Breast epithelium (tissue), 4 donors: ENCODE measurements at places on chromosomes 11 and 22.

DNA sequence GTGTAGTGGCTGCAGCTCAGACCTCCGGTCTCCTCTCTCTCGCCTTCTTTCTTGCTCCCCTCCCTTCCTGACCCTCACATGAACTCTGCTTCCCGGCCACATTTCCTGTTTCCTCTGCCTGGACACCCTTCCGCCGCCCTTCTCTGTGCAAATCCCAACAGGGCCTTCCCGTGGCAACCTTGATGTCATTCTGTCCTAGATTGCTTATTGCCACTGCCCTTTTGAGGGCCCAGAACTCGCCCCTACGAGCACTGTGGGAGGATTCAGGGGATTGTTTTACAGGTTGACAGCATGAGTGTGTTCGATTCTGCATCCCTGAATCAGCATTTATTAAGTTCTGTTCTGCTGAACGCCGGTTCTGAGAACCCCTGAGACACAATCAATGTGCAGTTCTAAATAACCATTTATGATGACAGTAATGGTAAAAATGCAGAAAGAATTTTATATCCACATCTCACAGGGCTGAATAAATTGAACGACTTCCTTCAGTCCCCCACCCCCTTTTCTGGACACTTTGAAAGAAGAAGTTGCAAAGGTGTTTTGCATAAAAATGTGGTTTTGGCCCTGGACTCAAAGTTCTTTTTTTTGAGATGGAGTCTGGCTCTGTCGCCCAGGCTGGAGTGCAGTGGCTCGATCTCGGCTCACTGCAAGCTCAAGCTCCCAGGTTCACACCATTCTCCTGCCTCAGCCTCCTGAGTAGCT lies 6.4 kb downstream of the BATF2 start:
- DNase-seq: no peak

- no peak for DNase-seq
Measured at GRCh38 chr22:49446145-49446758, 381.4 kb downstream of the BRD1 start.

- no peak for DNase-seq
Measured at GRCh38 chr11:112348480-112349029, 87.9 kb upstream of the PLET1 start.

- DNase-seq: no peak
Measured at GRCh38 chr11:70306586-70307033, 36.1 kb downstream of the PPFIA1 start.

- DNase-seq: no peak
Measured at GRCh38 chr11:68028802-68029545, 1.5 kb upstream of the NDUFS8 start.

DNA sequence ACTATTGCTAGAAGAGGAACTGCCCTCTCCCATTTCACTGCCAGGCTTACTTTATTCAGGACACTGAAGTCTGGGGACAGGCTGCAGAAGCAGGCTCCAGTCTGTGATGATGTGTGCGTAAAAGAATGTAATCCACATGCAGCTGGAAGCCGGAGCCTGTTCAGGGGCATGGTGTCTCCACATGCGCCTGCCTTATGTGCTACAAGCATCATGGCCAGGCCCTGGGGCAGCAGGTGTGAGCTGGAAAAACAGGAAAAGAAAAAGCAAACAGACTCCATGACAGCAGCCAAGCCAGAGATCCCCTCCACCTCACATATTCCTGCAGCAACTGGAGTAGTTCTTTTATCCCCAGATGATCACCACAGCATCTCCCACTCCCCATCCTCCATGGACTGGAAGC lies 33.4 kb downstream of the ARFGAP2 start:
- peak; percentile 83 for DNase-seq

DNA sequence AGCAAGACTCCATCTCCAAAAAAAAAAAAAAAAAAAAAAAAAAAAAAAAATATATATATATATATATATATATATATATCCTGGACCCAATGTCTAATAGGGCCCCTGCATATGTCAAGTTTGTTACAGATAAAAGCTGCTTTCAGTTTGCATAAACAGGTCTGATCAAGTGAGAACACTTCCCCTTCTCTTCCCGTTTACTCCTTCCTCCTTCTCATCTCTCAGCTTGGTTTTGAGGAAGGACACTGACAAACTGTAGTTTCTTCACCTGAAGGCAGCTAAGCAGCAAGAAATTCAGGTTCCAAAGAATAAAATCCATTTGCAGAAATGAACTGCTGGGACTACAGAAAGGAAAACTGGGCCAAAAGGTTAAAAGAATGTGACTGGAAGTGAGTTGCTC lies 11.7 kb downstream of the THOC5 start:
- no peak for DNase-seq

DNA sequence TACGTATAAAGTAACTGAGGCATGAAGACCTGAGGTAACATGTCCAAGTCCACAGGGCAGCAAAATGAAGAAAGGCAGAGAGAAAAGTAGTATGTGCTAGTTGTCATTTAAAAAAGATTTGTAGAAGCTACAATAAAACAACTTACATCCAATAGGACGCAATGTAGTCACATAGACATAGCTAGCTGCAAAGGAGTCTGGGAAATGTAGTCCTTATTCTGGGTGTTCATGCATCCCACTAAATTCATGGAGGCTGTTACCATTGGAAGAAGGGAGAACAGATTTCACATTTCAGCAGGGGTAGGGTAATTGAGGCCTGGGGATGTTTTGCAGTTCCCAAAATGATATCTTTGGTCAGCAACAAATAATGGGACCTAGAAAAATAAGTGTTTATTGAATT lies 571.4 kb downstream of the MIAT start:
- DNase-seq: no peak

DNA sequence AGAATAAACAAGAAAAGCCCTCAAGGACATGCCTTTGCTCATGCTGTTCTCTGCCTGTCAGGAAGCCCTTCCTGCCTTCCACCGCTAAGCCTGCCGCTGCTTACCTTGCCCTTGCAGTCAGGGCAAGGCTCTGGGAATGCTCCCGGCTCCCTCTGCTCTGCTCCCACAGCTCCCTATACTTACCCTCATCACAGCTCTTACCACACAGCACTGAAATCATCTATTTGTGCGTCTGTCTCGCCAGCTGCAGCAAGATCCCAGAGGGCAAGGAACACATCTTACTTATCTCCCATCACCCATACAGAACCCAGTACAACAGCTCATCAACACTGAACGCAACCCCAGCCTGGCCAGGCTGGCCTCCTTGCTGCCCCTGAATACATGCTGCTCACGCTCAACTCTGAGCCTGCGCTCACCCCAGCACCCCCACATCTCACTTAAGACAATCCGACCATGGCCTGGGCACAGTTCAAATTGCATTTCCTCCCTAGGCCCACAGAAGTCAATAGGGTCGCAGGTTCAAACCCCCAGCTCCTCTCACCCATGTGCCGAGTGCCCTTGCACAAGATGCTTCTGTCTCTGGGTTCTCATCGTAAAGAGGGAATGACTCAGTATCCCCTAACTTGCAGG lies 161.8 kb downstream of the IGLL1 start:
- no peak for DNase-seq

DNA sequence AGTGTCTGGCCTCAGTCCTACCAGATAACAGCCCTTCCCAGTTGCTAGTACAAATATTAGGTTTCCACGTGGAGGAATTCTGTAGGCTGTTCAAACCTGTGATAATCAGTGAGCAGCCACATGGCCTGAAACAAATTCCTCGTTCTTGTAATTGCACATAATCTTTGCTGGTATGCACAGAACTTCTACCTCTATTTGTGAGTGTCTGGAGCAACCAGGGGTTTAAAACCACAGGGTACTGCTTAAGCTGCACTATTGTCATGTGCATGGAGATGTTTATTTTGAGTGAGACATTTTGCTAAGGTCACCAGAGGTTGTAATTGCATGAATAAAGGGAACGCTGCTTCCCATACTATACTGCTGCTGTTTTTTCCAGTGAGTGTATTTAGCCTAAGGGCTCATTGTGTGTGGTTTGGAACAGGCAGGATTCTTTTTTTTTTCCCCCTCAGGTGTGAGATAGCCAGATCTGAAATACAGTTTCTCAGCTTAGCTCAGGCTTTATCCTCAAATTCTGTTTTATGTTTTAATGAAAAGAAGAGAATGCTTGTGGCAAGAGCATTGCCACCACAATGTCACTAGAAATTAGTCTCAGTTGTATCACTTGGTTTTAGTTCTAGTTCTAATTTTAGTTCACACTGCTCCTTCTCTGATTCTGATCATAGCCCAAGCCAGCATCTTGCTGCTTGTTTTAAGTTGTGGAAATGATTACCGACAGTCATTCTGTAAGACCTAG lies 60.5 kb downstream of the CYB5R2 start:
- no peak for DNase-seq

DNA sequence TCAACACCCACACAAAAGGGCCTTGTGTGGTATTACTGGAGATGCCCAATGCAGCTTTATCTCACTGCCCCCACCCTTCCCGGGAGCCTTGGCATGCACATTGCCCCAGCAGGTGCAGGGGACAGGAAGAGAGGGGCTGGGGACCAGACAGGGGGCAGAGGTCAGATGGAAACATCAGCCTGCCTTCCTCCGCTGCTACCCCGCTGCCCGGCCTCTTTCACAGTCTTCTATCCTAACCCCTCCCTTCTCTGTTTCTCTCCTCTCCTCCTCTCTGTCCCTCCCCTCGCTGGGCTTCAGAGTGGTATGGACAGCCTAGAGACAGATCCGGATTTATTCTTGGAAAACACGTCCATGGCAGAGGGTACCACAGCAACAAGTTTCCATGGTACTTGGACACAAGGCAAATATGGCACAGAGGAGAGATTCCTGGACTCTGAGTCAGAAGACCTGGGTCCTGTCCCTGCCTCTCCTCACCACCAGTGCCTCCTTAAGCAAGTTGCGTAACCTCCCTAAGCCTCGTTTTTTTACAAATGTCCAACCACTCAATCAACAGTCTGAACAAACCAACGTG lies 8.3 kb upstream of the IGSF9B start:
- peak; percentile 62 for DNase-seq

- no peak for DNase-seq
Measured at GRCh38 chr11:115122274-115122673, 381.9 kb downstream of the CADM1 start.

- DNase-seq: no peak
Measured at GRCh38 chr11:28017816-28018215, 90.1 kb downstream of the KIF18A start.

DNA sequence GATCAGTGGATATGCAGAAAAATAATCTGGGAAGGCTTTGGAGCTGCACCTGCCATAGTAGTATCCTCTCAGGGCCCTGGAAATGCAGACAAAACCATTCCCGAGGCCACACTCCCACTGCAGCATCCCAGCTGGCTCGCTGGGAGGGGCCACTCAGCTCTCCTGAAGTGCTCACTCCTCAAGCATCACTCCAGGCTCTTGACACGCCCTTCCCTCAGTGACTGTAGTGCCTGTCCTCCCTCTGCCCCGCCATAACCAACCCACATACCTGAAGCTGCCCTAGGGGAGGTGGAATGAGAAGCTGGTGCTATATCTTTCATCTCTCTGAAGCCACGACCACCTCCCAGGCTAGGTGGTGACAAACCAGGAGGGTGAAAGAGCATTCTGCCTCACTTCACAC lies 4.8 kb downstream of the DSCAML1 start:
- no peak for DNase-seq

DNA sequence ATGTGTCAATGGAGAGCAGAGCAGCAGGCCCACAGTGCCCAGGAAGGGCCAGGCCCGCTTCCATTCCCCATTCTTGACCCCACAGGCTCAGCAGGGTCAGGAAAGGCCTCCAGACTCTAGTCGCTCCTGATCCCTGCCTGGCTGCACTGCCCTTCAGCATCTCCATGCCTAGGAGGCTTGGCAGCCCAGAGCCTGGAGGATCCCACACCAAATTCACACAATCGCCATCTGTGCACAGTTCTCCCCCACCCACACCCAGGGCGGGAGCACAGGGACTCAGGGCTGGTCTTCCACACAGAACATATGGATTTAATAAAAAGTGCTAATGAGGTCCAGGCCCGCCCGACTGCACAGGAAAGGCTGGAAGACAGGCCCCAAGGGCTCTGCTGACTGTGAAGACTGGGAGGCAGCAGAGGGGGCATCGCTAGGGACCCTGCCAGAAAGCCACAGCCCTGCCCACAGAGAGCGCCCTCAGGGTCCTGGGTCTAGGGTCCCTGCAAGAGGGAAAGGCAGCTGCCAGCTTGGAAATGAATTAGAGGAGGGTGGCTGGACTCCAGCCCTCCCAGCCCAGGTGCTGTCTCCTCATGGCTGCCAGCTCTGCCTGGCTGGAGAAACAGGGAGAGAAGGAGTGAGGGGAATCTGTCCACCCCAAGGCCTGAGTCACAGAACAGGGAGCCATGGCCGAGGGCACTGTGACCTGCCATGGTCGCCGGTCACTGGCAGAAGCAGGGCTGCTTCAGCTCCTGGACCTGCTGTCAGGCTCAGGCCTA lies 39.7 kb downstream of the DKK3 start:
- DNase-seq: no peak

DNA sequence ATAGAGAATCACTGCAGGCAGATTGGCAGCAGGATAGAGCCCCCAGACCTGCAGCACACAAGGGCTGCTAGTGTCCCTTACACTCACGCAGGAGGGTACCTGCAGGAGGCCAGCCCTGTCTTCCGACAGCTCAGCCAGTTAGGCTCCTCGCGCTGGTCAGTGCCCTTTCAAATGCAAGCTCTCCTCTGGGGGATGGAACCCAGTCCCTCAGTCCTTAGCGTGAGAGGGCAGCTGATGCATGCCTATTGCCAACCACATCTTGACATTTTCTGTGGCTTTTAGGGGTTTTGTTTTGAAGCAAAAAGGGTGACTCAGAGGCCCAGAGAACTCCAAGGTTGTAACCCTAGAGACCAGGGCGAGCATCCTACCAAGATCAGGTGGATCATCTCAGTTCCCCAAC lies 40.0 kb downstream of the WNT11 start:
- DNase-seq: no peak

DNA sequence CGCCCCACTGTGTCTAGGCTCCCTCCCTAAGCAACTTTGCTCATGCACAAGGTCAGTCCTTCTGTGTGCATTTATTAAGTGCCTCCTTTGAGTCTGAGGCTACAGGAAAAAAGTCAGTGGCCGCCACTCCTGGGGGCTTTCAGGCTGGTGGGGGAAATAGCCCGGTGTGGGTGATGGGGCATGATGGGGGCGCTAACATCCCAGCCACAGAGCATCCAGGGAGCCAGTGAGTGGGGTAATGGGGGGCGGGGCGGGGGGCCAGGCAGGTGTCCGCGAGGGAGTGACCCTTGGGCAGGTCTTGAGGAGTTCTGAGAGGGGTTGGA lies 9.9 kb upstream of the EHD1 start:
- no peak for DNase-seq

- no peak for DNase-seq
Measured at GRCh38 chr11:121237686-121238658, 54.6 kb upstream of the SC5D start.

GRCh38 chr11:134786636-134787035 lies 374.6 kb upstream of the B3GAT1 start:
- DNase-seq: no peak

- no peak for DNase-seq
Measured at GRCh38 chr11:71060391-71060791, 192.0 kb downstream of the SHANK2 start.

GRCh38 chr11:8292351-8292750 lies 28.7 kb upstream of the LMO1 start:
- DNase-seq: no peak

- no peak for DNase-seq
Measured at GRCh38 chr11:110035357-110035756, 57.8 kb upstream of the ZC3H12C start.

- DNase-seq: no peak
Measured at GRCh38 chr11:114275280-114275679, 20.9 kb upstream of the NNMT start.
